Stimulated activated CD8-positive, alpha-beta memory T cell treated with anti-CD3 and anti-CD28 coated beads, Interleukin-7, amount 100 ng/mL, for 1 hour (primary cell): ENCODE measurements at places on chromosomes 4 and X.

GRCh38 chr4:62235911-62236310, 1035.8 kb downstream of the ADGRL3 start:
- no peak for DNase-seq

DNA sequence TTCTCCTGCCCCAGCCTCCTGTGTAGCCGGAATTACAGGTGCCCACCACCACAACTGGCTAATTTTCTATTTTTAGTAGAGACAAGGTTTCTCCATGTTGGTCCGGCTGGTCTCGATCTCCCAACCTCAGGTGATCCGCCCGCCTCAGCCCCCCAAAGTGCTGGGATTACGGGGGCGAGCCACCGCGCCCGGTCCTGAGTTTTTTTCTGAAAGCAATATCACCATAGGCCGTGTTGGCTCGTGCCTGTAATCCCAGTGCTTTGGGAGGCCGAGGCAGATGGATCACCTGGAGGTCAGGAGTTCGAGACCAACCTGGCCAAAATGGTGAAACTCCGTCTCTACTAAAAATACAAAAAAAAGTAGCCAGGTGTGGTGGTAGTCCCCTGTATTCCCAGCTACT, 136.3 kb upstream of the TECRL start:
- DNase-seq = no peak

- DNase-seq = no peak
Observed at GRCh38 chr4:128481752-128482480, 194.3 kb upstream of the PGRMC2 start.

- no peak for DNase-seq
Observed at GRCh38 chr4:185642907-185643306, 107.6 kb upstream of the PDLIM3 start.

DNA sequence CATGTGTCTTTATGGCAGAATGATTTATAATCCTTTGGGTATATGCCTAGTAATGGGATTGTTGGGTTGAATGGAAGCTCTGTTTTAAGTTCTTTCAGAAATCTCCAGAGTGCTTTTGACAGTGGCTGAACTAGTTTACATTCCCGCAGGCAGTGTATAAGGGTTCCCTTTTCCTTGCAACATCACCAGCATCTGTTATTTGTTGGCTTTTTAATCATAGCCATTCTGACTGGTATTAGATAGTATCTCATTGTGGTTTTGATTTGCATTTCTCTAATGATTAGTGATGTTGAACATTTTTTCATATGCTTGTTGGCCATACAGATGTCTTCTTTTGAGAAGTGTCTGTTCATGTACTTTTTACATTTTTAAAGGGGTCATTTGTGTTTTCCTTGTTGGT, 129.8 kb downstream of the TBCK start:
- DNase-seq = no peak

DNA sequence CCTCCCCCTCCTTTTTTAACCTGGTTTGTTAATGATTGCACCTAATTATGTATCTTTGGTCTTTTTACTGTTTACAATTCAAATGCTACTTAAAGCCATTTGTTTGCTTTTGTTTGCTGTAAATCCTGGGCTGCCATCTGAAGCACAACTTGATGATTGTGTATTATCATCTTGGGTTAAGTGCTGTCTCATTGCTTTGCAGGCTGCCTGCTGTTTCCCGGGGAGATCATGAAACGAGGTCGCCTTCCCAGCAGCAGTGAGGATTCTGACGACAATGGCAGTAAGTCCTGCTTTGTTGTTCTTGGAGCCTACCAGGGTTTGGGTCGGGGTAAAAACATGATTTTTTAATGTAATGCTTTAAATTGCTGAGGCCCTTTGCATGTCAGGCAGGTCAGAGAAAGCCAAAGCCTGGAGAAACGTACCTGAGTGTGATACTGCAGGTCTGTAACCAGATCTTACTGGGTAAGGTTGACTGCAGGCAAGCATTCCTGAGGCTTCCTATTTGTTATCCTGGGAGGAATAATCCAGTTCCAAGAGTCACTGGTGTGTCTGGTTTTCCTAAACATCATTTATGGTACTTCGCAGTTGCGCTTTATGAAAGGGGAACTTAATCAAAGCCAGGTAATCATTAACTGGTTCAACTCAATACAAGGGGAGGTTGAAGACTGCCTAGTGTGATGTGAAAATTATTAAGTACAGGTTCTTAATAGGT, 22.2 kb downstream of the JADE1 start:
- no peak for DNase-seq

GRCh38 chr4:134001057-134001456, 200.5 kb downstream of the PABPC4L start:
- no peak for DNase-seq

DNA sequence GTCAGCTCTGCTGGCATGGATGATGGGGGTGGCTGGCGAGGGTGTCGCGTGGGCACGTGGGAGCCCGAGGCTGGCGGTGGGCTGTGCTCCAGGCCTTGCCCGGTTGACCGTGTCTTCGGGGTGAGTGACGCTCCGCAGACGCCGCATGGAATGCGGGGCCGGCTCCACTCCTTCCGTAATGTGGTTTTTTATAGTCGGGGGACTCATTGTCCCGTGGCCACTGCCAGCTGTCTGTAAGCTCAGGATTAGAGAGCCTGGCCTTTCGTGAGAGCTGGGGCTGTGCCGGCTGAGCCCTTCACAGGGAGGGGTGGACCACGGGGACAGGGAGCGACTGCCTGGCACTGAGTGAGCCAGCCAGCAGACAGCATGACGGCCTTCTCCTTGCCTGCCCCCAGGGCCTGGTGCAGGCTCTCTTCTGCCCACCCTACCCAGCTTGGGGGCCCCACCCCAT, 20.4 kb downstream of the DOK7 start:
- no peak for DNase-seq

GRCh38 chrX:70527610-70528345, 83.1 kb downstream of the DLG3 start:
- no peak for DNase-seq

GRCh38 chrX:16756724-16757123, 29.5 kb upstream of the TXLNG start:
- no peak for DNase-seq

GRCh38 chrX:37783305-37783704, 3.4 kb downstream of the CYBB start:
- DNase-seq = no peak
